ENCODE measurements at places on chromosomes 12 and 14. TPM values are rescaled to one million over a fixed set of nuclear protein-coding genes. Genes with fewer than 3 reads are reported as not detected.

The RERG gene
- 33.7 TPM for total RNA-seq

The NRXN3 gene
- 8.7 TPM for total RNA-seq

The NEUROD4 gene
- 3.4 TPM for total RNA-seq

The HOXC6 gene
- total RNA-seq: 4.1 TPM

The CDCA3 gene
- total RNA-seq: 11.1 TPM

The KCNC2 gene
- 4.1 TPM for total RNA-seq

The KRT72 gene
- 1.2 TPM for total RNA-seq

The MFAP5 gene
- total RNA-seq: 53.0 TPM

The STAC3 gene
- not detected for total RNA-seq

The INHBC gene
- not detected for total RNA-seq

The DPPA3 gene
- total RNA-seq: not detected

The CRY1 gene
- total RNA-seq: 52.0 TPM

The OR4K5 gene
- 5.8 TPM for total RNA-seq

The LHX5 gene
- not detected for total RNA-seq

The MDGA2 gene
- 1.7 TPM for total RNA-seq

The SAMD4A gene
- total RNA-seq: 138 TPM

The EXOC3L4 gene
- total RNA-seq: 0.72 TPM

All from umbilical cord (tissue), 2 donors.